ENCODE measurements at places on chromosomes 12 and 14. TPM values are rescaled to one million over a fixed set of nuclear protein-coding genes. Genes with fewer than 3 reads are reported as not detected.
A peak's percentile ranks its signal among the peaks of the same experiment; 100 is the strongest.

AP5M1 gene
- total RNA-seq: 18.7 TPM

SLCO1A2 gene
- total RNA-seq: not detected

SLC25A21 gene
- 1.5 TPM for total RNA-seq

KRT82 gene
- total RNA-seq: not detected

PLA2G1B gene
- not detected for total RNA-seq

WSB2 gene
- 129 TPM for total RNA-seq

KCNMB4 gene
- 0.51 TPM for total RNA-seq

CTDSP2 gene
- total RNA-seq: 53.1 TPM

C12orf50 gene
- total RNA-seq: not detected

DNA sequence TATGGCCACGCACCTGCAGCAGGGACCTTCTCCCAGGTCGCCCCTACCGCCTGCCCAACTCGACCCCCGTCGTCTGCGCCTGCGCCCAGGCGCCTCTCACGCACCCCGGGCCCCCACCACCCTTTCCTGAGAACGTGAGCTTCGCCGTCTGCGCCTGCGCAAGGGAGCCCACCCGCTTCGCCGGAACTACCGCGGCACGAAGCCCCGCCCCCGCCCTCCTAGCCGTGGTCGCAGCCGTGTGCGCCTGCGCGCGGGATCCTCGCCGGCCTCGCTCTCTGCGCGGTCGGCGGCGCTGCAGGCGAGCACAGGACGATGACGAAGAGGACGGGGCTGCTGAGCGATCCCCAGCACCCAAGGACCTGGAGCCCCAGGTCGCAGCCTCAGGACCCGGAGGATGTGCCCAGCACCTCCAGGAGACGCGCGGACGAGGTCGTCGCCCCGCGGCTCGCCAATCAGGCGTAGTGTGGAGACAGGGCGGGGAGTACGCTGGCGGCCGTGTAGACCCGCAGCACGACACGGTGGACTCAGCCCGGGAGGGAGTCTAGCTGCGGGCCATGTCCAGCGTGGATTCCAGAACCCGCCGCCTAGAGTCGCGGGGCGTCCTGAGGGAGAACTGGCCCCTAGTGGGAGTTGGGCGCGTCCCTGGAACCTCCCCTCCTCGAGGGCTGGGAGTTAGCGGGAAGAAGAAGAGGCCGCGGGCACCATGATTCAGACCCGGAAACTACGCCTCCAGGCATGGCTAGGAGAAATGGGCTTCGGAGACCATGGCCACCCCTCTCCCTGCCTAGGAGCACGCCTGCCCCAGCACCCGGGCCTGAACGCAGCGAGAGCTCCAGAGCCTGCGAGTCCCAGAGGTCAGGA lies 1120.8 kb upstream of the TMEM132C start:
- no peak for DNase-seq

GRCh38 chr14:59900556-59900955 lies 19.4 kb upstream of the LRRC9 start:
- DNase-seq: no peak

- DNase-seq: peak; percentile 78
Observed at GRCh38 chr12:47801170-47801903, 18.4 kb downstream of the HDAC7 start.

- no peak for DNase-seq
Observed at GRCh38 chr12:50085615-50086072, 502 bp downstream of the SMARCD1 start.

- DNase-seq: no peak
Observed at GRCh38 chr12:75553836-75554555, 42.6 kb upstream of the KRR1 start.

DNA sequence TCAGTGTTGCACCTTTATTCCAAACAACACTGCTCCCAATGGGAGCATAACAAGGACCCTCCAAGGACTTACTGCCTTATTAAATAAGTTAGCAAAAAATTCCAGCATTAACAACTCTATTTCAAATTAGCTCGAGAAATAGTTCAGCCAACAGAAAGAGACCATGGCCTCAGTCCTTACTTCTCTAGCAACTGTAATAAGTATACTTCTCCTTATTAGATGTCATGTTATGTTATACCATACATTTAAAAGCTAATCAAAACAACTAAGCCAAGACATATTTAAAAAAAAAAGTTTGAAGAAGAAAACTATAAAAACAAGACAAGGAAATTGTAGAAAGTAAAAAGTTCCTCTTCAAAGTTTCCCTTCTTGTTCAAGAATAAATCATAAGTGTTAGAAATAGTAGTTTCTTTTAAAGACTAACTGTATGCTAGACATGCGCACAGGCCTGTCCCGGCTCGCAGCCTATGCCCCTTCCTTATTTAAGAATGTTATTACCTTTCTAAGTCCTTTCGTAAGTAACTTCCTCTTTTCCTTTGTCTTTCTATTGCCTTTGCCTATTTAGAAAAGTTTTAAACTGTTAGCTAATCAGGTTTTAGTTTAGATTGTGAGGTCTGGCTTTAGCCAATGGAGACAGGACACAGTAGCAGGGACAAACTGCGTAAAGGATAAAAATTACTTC lies 68.6 kb downstream of the RESF1 start:
- DNase-seq: no peak

GRCh38 chr12:23930599-23930998 lies 18.9 kb downstream of the SOX5 start:
- DNase-seq: no peak

GRCh38 chr14:51059032-51059431 lies 35.9 kb downstream of the TRIM9 start:
- DNase-seq: no peak

DNA sequence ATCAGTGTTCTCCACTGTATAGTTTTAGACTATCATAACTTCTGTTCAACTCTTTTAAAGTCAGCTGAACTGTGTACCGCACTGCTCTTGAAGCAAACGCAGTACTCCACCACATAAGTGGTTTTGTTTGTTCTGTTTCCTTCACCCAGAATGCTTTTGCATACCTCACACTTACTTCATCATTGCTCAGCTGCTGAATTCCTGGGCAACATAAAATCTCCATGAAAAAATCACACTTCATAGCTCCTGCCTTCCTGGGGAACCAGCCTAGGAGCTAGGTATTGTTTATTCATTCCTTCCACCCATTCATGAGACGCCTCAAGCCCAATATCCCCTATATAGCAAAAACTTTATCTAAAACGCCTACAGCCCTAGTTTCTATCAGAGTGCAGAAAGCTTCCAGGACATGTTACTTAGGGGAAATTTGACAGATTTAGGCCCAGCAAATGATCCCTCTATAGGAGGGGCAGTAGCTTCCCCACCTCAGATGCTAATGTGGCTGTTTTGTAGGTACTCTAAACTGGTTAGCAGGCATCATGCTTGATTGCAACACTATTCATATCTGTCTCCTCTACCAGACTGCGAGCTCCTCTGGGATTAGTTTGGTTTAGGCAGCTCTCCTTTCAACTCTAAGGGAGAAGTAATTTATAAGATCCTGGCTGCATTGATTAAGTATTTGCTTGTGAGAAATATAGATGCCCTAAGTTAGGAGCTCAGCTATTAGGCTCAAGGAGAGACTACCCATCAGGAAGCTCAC lies 44.5 kb downstream of the LRRC9 start:
- no peak for DNase-seq

GRCh38 chr14:39055786-39056474 lies 47.1 kb downstream of the SEC23A start:
- DNase-seq: no peak

DNA sequence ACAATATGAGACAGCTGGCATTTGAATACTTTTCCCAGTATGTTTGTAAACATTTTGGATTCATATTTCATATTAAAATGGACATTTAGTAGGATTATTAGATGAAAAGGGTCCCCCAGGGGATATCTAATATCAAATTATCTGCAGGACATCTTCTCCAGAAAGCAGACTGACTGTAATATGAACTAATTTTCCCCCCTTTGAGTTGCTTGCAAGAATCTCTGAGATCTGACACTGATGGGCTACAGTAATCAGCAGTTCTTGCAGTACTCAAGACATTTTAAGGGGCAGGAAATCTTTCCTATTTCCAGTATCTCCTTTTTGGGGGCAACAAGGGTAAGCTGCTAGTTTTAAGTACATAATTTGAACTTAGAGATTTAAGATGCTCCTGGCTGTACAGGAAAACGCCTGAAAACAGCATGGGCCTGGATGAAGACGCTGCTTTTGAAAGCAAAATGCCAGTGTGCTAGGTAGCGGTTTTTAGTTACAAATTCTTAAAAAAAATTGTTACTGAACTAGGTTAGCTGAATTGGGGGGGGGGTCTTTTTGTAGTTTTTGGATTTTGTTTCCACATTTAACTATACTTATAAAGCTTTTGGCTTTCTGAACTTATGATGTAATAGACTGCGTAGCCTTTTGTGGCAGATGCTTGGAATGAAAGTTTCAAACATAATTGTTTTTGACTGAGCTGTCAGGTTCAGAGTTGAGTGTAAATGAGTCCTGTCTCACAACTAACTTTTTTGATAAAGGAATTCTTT lies 2.2 kb downstream of the FRMD6 start:
- no peak for DNase-seq

DNA sequence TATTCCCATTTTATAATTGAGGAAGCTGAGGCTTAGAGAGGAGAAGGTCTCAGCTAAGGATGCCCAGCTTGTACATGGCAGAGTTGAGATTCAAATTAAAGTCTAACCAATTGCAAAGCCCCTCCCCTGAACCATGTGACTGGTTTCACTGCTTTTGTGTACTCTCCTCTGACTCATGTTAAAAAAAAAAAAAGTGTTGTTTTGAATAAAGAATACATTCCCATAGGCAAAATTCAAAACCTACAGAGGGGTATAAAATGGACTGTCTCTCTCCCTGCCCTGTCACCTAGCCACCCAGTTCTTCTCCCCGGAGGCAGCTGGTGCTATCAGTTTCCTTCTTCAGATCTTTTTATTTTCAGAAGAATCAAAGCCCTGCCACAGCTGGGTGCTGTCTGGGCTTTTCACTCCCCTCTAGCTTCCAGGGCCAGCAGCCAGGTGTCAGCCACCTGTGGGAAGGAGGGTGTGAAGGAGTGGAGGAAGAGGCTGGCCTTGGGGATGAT lies 5.4 kb downstream of the PSMD9 start:
- no peak for DNase-seq

DNA sequence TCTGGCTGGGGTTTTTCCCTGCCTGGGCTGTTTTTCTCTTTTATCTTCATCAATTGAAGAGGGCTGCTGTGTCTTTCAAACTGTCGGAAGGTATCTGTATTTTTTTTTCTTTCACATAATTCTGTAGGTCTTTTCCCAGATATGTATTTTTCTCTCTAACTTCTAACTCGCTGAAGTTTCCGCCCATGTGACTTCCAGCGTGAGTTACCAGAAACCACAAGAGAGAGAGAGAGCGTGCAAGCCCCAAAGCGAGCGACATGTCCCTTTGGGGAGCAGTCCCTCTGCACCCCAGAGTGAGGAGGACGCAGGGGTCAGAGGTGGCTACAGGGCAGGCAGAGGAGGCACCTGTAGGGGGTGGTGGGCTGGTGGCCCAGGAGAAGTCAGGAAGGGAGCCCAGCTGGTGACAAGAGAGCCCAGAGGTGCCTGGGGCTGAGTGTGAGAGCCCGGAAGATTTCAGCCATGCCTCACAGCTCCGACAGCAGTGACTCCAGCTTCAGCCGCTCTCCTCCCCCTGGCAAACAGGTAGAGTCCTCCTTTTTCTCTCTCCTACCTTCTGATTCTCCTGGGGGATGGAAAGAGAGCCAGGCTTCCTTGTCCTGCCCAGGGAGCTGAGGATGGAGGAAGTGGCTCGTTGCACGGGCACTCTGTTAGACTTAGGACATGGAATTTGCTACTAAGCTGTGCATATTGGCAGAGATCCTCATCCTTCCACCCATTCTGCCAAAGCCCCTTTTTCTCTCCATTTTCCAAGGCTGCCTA lies at the start of gene BATF:
Gene BATF (plus strand): TSS at position 246 of the 759 bp plus-strand sequence. CDS start 214 bp downstream, at position 460.
- DNase-seq: no peak

- no peak for DNase-seq
Observed at GRCh38 chr14:68391311-68392014, 401.4 kb downstream of the ZFP36L1 start.

Measured in epithelial cell of proximal tubule (primary cell).